Lung (tissue), 17 donors: ENCODE measurements at places on chromosomes 2 and 18.
A peak's percentile ranks its signal among the peaks of the same experiment; 100 is the strongest.

GRCh38 chr2:160368988-160369930, 124.3 kb downstream of the RBMS1 start:
- no peak for DNase-seq

- no peak for DNase-seq
Measured at GRCh38 chr2:86140969-86141392, 34.9 kb downstream of the PTCD3 start.

GRCh38 chr2:2825062-2825461, 494.0 kb upstream of the MYT1L start:
- DNase-seq = no peak

DNA sequence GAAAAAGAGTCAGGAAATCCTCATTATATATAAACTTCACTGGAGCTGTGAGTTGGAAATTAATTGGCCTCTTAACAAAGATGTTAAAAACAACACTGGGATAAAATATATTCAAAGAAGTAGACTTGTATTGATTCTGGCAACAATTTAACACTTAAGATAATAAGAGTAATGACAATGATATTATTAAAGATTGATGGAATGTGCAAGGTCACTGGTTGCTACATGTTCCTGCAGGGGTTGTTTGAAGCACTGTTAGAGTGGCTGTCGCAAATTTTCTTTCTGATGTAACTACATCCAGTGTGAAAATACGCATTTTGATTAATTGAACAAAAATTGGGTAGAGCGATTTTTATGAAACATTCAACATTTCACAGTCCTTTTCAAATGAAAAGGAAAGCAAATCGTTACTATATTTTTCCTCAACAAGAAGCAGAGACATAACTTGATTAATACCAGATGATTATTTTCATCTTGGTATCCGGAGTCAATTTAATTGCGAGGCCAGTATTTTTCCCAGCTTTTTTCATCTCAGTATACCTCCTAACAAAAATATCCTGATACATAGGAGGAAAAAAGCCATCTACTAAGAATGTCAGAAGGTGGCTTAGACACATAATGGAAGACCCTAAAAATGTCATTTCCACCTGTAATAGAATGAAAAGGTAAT, 6.1 kb downstream of the PTGR3 start:
- no peak for DNase-seq

DNA sequence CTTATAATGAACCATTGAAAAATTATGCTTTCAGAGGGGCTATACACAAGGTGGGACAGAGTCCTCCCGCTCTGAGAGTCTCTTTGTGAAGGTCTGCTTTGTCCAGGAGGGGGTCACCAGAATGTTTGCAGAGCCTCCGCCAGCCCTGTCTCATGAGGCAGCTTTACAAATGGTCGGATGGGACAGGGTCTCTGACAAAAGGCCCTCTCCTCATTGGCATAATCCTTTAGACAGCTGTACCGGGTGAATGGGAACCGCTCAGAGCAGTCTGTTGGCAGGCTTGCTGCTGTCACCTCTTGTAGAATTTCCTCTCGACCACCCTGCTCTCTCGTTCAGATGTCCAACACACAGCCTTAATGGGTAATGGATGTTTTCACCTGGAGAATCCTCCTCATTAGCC, 40.2 kb upstream of the TGIF1 start:
- DNase-seq = no peak

DNA sequence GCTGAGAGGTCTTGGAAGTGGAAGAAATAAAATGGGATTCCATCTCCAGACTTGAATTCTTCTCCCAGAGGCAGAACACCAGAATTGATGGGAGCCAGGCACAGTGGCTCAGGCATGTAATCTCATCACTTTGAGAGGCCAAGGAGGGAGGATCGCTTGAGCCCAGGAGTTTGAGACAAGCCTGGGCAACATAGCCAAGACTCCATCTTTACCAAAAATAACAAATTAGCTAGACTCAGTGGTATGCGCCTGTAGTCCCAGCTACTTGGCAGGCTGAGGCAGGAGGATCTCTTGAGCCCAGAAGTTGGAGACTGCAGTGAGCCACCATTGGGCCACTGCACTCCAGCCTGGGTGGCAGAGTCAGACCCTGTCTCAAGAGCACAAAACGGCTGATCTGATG, 144.3 kb downstream of the C1D start:
- DNase-seq = no peak

GRCh38 chr2:72570413-72570812, 255.4 kb downstream of the EXOC6B start:
- no peak for DNase-seq

DNA sequence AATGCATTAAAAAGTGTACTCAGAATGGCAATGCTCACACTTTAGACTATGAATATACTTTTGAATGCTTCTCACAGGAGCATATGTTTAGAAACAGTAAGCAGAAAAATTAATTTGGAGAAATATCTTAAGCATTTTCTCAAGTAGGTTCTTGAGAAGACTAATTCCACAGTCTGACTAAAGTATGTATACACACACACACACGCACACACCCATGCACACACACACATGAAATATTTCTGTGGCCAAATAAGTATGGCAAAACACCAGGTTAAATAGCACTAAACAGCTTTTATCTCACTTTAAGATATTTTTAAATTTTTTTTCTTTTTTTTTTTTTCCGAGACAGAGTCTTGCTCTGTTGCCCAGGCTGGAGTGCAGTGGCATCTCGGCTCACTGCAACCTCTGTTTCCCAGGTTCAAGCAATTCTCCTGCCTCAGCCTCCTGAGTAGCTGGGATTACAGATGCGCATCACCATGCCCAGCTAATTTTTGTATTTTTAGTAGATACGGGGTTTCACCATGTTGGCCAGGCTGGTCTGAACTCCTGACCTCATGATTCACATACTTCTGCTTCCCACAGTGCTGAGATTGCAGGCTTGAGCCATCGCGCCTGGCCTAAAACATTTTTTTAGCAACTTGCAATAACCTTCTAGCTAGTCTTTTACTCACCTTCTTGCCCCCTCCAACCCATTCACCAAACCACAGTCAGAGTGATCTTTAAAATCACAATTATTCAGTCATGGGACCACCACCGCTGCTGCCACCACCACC, 67.5 kb upstream of the SCG2 start:
- DNase-seq = peak; percentile 15

GRCh38 chr18:9649164-9649540, 34.8 kb upstream of the PPP4R1 start:
- no peak for DNase-seq

DNA sequence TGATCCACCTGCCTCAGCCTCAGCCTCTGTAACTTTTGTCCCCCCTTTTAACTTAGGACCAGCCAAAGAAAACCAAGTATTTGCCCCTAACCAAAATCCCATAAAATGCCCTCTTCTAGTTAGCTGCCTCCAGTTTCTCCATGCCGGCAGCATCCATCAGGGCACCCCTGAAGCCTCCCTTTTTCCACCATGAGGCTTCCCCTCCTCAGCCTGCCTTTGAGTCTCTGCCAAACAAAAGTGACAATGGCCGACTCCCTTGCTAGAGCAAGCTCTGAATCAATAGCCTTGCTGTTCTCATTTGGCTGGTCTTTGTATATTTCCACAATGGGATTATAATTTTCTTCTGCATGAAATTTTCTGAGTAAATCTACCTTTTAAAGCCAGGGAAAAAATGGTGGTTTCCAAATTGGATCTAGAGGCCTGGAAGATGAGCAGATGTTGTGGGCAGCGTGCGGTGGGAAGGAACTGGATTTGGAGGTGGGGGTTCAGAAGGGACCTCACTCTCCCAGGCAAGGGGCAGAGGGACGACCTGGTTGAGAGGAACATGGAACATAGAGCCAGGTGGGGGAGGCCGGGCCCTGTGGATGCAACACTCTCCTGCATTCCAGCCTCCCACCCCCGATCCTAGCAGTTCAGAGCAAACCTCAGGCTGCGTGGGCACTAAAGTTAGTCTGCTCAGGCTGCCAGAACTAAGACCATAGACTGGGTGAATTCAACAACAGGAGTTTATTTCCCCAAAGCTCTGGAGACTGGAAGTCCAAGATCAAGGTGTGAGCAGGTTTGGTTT, 80.6 kb downstream of the HS6ST1 start:
- DNase-seq = no peak

DNA sequence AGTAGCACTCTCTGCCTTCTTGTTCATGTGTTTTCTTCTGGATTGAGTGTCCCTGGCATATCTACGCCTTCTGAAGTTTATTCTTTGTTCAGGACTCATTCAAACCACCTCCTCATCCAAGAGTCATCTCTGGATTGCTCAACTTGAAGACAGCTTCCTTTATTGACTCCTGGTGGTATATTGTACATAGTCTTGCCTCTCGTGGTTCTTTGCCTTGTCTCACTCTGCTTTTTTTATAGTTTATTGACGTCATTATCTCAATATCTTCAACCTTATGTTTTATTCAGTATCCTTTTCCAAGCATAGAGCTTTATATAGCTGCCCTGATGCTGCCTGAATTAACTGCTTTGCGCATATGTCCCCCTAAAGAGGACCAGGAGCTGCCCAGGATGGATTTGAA, 161.7 kb downstream of the INSIG2 start:
- no peak for DNase-seq

DNA sequence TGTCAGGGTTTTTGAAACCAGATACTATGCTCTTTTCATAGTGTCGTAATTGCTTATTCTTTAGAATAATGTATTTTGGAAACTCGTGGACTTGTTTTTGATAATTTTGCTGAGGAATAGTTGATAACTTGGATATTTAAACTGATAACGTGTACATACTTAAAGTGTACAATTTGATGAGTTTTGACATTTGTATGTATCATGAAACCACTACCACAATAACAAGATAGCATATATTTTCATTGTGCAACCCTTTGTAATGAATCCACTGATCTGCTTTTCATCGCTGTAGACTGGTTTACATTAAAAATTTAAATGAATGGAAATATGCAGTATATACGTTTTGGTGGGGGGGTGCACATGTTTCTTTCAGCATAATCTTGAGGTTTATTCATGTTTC, 45.8 kb downstream of the AGFG1 start:
- no peak for DNase-seq

DNA sequence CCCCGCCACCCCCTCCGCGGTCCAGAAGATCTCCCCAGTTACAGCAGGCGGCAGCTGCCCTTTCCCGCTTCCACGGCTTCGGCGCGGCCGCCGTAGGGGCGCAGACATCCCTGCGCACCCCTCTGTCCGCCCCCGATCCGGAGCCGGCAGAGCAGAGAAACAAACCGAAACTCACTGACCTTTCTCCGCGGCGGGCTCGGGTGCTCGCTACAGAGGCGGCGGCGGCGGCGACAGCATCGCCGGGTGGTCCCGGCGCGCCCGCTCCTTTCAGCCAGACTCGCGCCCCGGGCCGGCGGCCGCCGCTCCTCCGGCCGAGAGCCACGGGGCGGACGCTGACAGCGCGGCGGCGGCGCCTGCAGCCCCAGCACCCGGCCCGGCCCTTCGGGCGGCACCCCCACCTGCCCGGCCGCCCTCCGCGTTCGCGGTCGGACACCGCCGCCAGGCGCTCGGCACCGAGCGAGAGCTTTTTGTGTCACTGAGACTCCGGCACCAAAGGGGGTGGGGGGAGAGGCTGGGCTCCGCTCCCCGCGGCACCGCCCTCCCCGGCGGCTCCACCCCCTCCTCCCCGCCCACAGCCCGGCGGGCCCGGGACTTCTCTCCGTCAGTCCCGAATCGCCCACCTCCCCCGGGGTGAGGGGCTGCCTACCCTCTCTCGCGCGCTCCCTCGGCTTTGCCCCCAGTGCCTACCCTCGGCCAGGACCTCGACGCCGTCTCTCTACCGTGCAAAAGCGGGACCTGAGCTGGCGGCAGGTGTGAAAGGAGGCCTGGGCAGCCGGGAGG, 1.4 kb upstream of the RNF152 start:
- peak; percentile 85 for DNase-seq

DNA sequence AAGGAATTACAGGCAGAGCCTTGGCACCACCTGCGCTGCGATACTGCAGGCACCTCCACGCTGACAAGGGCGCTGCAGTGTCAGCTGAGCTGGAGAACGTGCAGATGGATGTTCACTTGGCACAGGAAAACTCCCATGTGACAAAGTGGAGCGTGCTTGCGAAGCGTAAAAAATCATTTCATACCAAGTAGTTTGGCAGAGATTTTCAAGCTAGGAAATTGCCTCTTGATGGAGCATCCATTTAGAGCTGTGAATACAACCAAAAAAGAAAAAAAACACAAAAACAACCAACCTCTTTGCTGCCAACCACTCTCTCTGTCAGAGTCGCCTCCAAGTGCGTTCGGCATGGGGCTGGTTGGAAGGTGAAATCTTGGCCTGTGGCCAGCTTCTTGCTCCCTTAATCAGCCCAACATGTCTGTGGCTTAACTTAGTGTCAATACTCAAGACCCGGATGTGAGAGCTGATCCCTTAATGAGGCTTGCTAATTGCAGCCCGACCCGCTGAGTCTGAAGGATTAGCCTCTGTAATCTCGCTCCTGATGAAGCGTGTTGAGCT, 38.1 kb downstream of the ACOXL start:
- DNase-seq = peak; percentile 68

- no peak for DNase-seq
Measured at GRCh38 chr2:58920001-58920400, 678.9 kb upstream of the FANCL start.

- DNase-seq = no peak
Measured at GRCh38 chr2:140880573-140880972, 1250.2 kb downstream of the LRP1B start.

DNA sequence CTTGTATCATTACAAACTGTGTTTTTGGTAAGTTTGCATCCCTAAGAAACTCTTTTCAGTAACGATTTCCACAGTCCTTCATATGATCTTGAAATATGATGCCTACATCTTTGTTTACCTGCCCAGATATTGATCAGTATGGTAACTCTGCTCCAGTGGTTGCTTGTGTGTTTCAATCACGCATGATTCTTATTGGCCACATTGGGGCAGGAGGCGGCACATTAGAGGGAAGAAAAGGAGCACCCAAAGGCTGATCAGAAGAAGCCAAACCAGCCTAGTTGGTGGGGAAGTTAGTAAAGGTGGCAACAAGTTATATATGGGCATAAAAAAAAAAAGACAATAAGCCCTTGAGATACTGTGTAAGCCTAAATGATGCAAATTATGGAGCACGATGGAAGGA, 158.9 kb downstream of the RHBDD1 start:
- DNase-seq = no peak

DNA sequence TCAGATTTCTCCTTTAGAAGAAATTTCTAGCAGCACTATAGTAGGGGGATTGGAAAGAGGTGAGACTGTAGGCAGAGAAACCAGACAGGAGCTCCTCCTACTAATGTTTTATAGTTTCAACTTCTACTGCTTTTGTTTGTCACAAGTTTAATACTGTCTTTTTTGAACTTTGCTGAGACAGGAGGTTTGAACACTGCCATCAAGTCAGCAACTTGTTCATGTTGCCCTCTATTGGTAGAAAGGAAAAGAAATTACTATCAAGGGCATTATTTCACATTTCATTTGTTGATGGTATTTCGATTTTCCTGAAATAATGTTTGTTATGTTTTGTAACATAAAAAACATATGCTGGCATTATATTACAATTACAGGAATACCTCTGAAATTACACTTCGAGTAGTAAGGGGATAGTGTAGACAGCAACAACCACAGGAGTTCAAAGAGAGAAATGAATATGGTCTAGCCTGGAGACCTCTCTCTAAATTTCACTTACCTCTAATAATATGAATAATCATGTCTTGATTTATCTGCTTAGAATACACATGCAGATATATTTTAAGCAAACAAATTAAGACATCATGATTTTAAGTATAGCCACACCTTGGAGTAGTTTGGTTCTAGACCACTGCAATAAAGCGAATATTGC, 12.4 kb upstream of the CCDC88A start:
- DNase-seq = no peak
